Naive thymus-derived CD8-positive, alpha-beta T cell (primary cell): ENCODE measurements at places on chromosomes 5 and 9.

DNA sequence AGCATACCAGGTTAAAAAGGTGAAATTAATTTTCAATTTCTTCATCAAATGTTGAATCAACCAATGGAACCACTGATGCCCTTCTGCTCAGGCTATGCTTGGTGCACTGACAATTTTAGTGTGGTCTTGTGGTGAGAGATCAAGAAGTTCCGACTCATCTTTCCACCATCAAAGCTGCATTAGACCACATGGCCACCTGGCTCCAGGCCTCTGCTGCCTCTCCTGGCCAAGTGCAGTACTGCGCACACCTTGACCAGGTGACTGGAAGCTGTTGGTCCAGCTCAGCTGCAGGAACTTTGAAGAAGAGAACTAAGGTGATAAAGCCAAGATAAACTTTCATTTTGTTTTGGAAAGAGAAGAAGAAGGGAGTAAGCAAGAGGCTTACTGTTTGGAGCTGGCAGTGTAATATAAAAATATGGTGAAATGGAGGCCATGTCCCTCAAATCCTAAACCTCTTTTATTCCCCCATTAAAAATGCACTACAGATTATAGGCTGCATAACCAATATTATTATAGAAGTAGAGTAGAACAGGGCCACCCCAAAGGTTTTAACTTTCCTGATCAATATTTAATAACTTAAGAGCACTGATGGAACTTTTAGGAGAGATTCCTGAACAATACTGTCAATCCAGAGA, 315.5 kb upstream of the C9orf72 start:
- no peak for DNase-seq

- no peak for DNase-seq
These were observed 125.6 kb upstream of the LPAR1 start for GRCh38 chr9:111163716-111164389.

GRCh38 chr5:58246461-58246944, 213.4 kb downstream of the PLK2 start:
- DNase-seq = no peak

GRCh38 chr5:110476164-110476563, 250.3 kb downstream of the TMEM232 start:
- no peak for DNase-seq

- DNase-seq = no peak
These were observed 8.1 kb downstream of the ARL15 start for GRCh38 chr5:54302267-54302687.

DNA sequence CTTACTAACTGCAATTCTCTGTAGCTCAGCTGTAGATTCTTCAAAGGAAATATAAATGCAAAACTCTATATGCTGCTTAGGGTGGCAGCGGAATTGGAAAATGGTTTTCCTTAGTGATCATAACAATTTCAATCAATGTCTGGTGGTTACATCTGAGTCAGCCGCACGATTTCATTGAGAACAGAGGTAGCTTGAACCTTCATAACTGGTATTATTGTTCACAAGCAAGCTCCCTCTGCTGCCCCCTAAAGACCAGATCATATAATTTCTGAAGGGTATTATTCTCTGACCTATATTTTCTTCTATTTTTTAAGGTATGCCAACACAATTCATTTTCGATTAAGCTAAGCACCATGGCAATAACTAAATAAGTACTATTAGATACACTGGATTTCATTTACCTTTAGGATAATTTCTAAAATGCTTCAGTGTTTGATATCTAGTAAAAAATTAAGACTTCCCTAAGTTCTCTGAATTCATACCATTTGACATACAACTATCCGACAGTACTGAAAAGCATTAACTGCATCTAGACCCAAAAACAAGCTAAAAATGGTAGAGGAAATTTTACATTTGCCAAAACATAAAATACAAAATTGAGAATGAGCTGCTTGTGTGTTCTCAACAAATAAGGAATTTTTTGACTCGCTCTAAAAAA, 181.1 kb upstream of the SPEF2 start:
- no peak for DNase-seq

GRCh38 chr5:124590686-124591085, 155.8 kb downstream of the ZNF608 start:
- no peak for DNase-seq
